ENCODE measurements at places on chromosomes 2 and 18.

- DNase-seq, result no peak
Observed at GRCh38 chr18:75247611-75248421, 37.2 kb downstream of the TSHZ1 start.

DNA sequence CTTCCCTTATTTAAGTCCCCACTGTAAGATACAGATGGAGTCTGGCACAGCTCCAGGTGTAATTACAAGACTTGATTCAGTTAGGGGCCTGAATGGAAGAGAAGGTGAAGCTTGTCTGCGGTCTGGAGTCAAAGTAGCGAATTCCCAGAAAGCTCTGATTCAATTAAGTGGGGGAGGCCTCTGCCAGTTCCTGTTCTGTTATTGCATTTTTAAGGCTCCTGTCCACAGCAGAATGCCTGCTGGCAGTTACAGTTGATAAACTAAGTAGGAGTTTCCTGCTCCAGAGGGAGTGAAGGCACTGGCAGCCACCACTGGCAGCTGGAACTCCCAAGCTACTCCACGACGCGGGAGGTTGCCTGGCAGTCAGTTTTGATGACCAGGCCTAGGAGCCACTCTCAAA, 181.1 kb downstream of the SOCS6 start:
- no peak for DNase-seq

GRCh38 chr2:161898633-161899032, 175.4 kb downstream of the DPP4 start:
- DNase-seq, result no peak

- DNase-seq, result no peak
Observed at GRCh38 chr18:2978208-2978607, 34.7 kb downstream of the LPIN2 start.

DNA sequence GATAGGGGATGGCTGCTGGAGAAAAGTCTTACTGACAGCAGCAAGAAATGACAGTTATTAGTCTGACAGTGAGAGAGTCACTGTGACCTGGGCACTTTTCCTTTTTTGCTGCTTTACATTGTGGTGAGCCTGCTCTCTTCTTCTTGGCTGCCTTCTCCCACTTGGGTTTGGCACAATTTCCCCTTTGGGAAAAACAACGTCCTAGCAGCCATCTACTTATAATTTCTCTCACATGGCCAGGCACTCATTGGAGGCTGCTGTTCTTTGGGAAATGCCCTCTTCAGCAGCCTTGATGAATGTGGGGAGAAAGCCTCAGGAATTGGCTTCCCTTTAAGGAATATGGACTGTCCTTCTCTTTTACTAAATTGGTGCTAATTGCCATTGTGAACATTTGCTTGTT, 60.4 kb upstream of the SLC1A4 start:
- DNase-seq, result no peak

GRCh38 chr2:150178591-150178990, 308.9 kb downstream of the RND3 start:
- DNase-seq, result no peak
